ENCODE measurements at places on chromosomes 16 and 17. TPM values are rescaled to one million over a fixed set of nuclear protein-coding genes. Genes with fewer than 3 reads are reported as not detected.
A peak's percentile ranks its signal among the peaks of the same experiment; 100 is the strongest.

SEBOX gene
- total RNA-seq = not detected

GRCh38 chr16:63938661-63939060 is 1183.2 kb downstream of the CDH11 start:
- H3K27ac ChIP-seq = no peak overlapping the region
- H3K4me3 ChIP-seq = no peak overlapping the region
- no peaks in the 10 kb centered on the region for H3K27me3 ChIP-seq
- no peaks in the 10 kb centered on the region for H3K4me1 ChIP-seq
- no peaks in the 10 kb centered on the region for H3K36me3 ChIP-seq
- no peak for DNase-seq

GRCh38 chr17:30550512-30551273 is 73.5 kb downstream of the GOSR1 start:
- no peak overlapping the region for H3K27ac ChIP-seq
- no peaks in the 10 kb centered on the region for H3K4me1 ChIP-seq
- H3K36me3 ChIP-seq = no peaks in the 10 kb centered on the region
- no peak overlapping the region for H3K4me3 ChIP-seq

DNA sequence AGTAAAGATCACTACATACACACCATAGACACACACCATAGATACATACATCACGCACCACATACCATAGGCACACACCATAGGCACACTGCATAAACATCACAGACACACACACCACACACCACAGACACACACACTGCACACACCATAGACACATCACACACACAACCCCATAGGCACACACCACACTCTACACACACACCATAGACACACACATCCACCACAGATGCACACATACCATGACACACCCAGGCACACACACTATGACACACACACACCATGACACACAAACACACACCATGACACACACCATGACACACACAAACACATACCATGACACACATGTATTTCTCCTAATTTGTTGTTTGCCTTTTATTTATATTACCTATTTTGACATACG is 14.1 kb downstream of the TBC1D16 start:
- DNase-seq = no peak
- no peak overlapping the region for H3K27ac ChIP-seq
- H3K36me3 ChIP-seq = no peaks in the 10 kb centered on the region
- no peak overlapping the region for H3K4me3 ChIP-seq
- no peaks in the 10 kb centered on the region for H3K27me3 ChIP-seq
- H3K4me1 ChIP-seq = no peaks in the 10 kb centered on the region

- peaks cover 18% of the 10 kb centered on the region for H3K4me1 ChIP-seq
- H3K27ac ChIP-seq = no peak overlapping the region
- H3K36me3 ChIP-seq = peaks cover 8% of the 10 kb centered on the region
- DNase-seq = no peak
- H3K4me3 ChIP-seq = no peak overlapping the region
These were observed 127.0 kb downstream of the ABCC1 start for GRCh38 chr16:16076423-16076813.

PRAC1 gene
- total RNA-seq = not detected

PIK3R5 gene
- 2.9 TPM for total RNA-seq

- no peak overlapping the region for H3K27ac ChIP-seq
- no peak overlapping the region for H3K4me3 ChIP-seq
- no peaks in the 10 kb centered on the region for H3K27me3 ChIP-seq
- H3K4me1 ChIP-seq = no peaks in the 10 kb centered on the region
These were observed 14.7 kb upstream of the WNT3 start for GRCh38 chr17:46832945-46833839.

NDEL1 gene
- total RNA-seq = 33.5 TPM

DNA sequence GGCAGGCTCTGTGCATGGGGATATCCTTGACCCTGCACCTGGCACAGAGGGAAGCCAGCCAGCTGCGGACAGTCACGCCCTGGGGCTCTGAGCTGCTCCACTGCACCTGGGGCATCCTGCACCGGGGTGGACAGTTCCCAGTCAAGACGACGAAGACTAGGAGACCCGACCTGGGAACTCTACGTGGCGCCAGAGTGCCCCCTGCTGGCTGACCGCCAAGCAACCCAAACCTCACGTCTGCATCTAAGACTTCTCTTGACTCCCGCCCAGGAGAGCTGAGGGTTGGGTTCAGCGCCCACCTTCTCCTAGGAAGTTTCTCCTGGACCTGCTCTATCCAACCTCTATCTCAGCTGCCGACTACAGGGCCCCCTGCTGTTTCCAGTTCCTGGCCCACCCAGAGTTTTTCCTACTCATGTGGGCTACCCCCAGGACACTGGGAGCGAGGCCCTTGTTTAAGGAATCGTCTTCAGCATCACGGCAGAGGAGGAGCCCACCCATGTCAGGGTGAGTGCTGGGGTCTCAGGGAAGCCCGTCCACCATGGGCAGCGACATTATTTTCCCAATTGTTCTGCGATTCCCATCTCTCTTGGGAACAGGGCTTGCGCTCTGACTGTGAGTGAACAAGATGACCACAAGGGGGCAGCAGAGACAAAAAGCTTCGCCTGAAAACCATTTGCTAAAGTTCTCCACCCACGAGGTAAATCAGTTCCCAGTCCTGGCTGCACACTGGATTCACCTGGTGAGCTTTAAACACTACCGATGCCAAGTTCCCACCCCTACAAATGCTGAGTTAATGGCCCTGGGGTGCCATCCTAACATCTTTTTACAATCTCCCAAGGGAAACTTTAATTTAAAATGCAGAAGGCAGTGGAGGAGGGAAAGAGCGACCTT is 29.3 kb downstream of the TLE7 start:
- peak; percentile 58 for DNase-seq
- H3K27ac ChIP-seq = no peak overlapping the region
- H3K4me1 ChIP-seq = no peaks in the 10 kb centered on the region
- no peak overlapping the region for H3K4me3 ChIP-seq

GRCh38 chr17:74042744-74043486 is 160.6 kb upstream of the RPL38 start:
- no peaks in the 10 kb centered on the region for H3K36me3 ChIP-seq
- H3K27me3 ChIP-seq = peaks cover under 1% of the 10 kb centered on the region
- no peaks in the 10 kb centered on the region for H3K4me1 ChIP-seq
- no peak for DNase-seq
- H3K27ac ChIP-seq = no peak overlapping the region
- no peak overlapping the region for H3K4me3 ChIP-seq

DNA sequence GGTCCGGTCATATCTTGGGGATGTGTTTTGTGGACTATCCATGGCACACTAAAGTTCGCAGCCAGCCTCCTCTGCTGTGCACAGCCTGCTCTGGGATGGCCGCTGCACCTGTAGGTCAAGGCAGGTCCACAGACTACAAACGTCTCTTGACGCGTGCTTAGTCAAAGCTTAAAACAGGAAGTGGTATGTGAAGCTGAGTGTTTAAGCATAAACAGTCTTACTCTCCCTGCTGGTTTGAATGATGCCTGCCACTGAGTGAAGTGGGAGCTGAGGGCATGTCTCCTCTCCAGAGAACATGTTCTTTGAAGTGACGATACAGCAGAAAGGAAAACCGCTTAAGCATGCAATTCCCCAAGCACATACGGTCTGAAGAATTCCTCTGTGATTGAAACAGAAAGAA is 365.6 kb downstream of the SLC39A11 start:
- no peak for DNase-seq
- H3K36me3 ChIP-seq = no peaks in the 10 kb centered on the region
- no peaks in the 10 kb centered on the region for H3K4me1 ChIP-seq
- no peaks in the 10 kb centered on the region for H3K27me3 ChIP-seq
- no peak overlapping the region for H3K27ac ChIP-seq

GRCh38 chr17:7141824-7142223 is 27.2 kb upstream of the ASGR2 start:
- no peak overlapping the region for H3K27ac ChIP-seq
- no peak for DNase-seq
- H3K27me3 ChIP-seq = peaks cover 13% of the 10 kb centered on the region
- no peaks in the 10 kb centered on the region for H3K4me1 ChIP-seq
- no peak overlapping the region for H3K4me3 ChIP-seq

DNA sequence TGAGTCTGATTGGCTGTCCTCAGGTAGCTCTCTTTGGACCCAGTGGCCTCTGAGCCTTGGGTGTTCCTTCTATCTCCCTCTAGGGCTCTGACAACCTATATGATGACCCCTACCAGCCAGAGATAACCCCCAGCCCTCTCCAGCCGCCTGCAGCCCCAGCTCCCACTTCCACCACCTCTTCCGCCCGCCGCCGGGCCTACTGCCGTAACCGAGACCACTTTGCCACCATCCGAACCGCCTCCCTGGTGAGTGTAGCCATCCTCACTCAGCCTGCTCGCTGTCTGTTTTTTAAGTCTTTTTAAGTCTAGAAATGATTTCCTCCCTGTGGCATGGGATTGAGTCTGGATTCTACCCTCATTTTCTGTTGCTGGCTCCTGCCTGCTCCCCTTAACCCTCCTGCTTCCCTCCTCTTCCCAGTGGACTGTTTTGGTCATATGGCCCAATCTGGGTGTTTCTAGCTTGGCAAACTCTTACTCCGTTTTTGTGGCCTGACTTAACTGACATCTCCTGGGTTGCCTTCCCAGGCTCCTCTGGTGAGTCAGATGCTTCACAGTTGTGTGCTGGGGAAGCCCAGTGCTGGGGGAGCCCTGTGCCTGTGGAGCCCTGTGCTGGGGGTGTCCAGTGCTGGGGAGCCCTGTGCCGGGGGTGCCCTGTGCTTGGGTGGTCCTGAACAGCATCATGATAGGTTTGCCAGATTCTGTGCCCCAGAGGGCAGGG is 9.9 kb downstream of the TAOK2 start:
- no peak for DNase-seq
- H3K27ac ChIP-seq = no peak overlapping the region
- peaks cover 14% of the 10 kb centered on the region for H3K4me1 ChIP-seq
- no peak overlapping the region for H3K4me3 ChIP-seq
- no peaks in the 10 kb centered on the region for H3K27me3 ChIP-seq

RUNDC3A gene
- 0.37 TPM for total RNA-seq

All from heart left ventricle (tissue), 16 donors.